GOT3 (cell line): ENCODE measurements at places on chromosomes 3 and 15.

- DNase-seq, result no peak
These were observed 78.2 kb downstream of the NR2F2 start for GRCh38 chr15:96408591-96409183.

DNA sequence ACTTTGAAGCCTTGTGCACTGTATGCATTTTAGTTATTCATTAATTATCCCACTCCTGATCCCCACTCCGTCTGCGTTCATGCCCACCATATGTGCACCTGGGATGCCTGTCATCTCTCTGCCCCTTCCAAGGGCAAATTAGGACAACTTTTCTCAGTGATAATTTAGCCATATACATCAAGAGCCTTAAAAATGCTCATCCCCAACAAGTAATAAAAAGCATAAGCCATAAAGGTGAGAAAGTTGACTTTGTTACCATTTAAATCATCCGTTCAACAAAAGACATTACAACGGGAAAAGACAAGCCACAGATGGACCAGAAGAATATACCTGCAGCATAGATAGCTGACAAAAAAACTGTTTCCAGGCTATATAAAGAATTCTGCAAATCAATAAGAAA lies 131.4 kb upstream of the LINGO1 start:
- no peak for DNase-seq

GRCh38 chr3:40847551-40847992 lies 322.8 kb downstream of the ZNF621 start:
- no peak for DNase-seq

GRCh38 chr3:169542331-169542751 lies 121.2 kb downstream of the MECOM start:
- DNase-seq, result no peak
